Adrenal gland (tissue), 19 donors: ENCODE measurements at places on chromosomes 5 and 9. TPM values are rescaled to one million over a fixed set of nuclear protein-coding genes. Genes with fewer than 3 reads are reported as not detected.

IL7R gene
- total RNA-seq, result 8.1 TPM

GPSM1 gene
- total RNA-seq, result 9.9 TPM

ADAMTS13 gene
- total RNA-seq, result 0.30 TPM

RNF180 gene
- 13.6 TPM for total RNA-seq

CENPH gene
- 0.69 TPM for total RNA-seq

PCDHA9 gene
- total RNA-seq, result 0.14 TPM

IFNA21 gene
- not detected for total RNA-seq

EQTN gene
- not detected for total RNA-seq

HSPB3 gene
- total RNA-seq, result not detected

GNAQ gene
- total RNA-seq, result 63.2 TPM
